ENCODE measurements at places on chromosomes 6 and 20. TPM values are rescaled to one million over a fixed set of nuclear protein-coding genes. Genes with fewer than 3 reads are reported as not detected.

HLA-G gene
- total RNA-seq, result 0.16 TPM

GPR6 gene
- not detected for total RNA-seq

PPARD gene
- total RNA-seq, result 5.8 TPM

COL12A1 gene
- 258 TPM for total RNA-seq

MCM3 gene
- 20.8 TPM for total RNA-seq

SRSF12 gene
- total RNA-seq, result not detected

MPIG6B gene
- not detected for total RNA-seq

SLC22A2 gene
- total RNA-seq, result not detected

NOX3 gene
- not detected for total RNA-seq

OR2J3 gene
- not detected for total RNA-seq

ZSCAN23 gene
- total RNA-seq, result 6.1 TPM

POPDC3 gene
- total RNA-seq, result 4.9 TPM

PDYN gene
- not detected for total RNA-seq

FANCE gene
- 3.8 TPM for total RNA-seq

RCAN2 gene
- total RNA-seq, result 0.09 TPM

HS3ST5 gene
- not detected for total RNA-seq

RIPPLY2 gene
- not detected for total RNA-seq

SYCP2 gene
- total RNA-seq, result 0.17 TPM

MYH7B gene
- 0.26 TPM for total RNA-seq

CDH4 gene
- total RNA-seq, result 0.32 TPM

HLA-DPA1 gene
- total RNA-seq, result 2.4 TPM

ZC2HC1B gene
- not detected for total RNA-seq

OR2H1 gene
- not detected for total RNA-seq

RSPH3 gene
- total RNA-seq, result 4.8 TPM

PNLDC1 gene
- total RNA-seq, result 2.0 TPM

KHDRBS2 gene
- not detected for total RNA-seq

KCNK16 gene
- not detected for total RNA-seq

C20orf144 gene
- under 0.01 TPM for total RNA-seq

SLC22A16 gene
- not detected for total RNA-seq

IL17A gene
- total RNA-seq, result not detected

Data from bronchial smooth muscle cell (primary cell).